ENCODE measurements at places on chromosomes 12 and 14. TPM values are rescaled to one million over a fixed set of nuclear protein-coding genes. Genes with fewer than 3 reads are reported as not detected.

ADCK1 gene
- 4.7 TPM for total RNA-seq

PIANP gene
- total RNA-seq = not detected

ACRBP gene
- 0.77 TPM for total RNA-seq

MCRS1 gene
- total RNA-seq = 95.8 TPM

DNAI7 gene
- not detected for total RNA-seq

Measured in PC-3 (cell line).